ENCODE measurements at places on chromosomes 7 and 10. TPM values are rescaled to one million over a fixed set of nuclear protein-coding genes. Genes with fewer than 3 reads are reported as not detected.

Gene FUOM
- total RNA-seq, result 9.9 TPM

Gene GSTO1
- 252 TPM for total RNA-seq

Gene MALRD1
- total RNA-seq, result not detected

Gene UTF1
- not detected for total RNA-seq

Gene IQUB
- not detected for total RNA-seq

Gene SLC26A5
- not detected for total RNA-seq

Gene LIPN
- not detected for total RNA-seq

Data from A549 treated with ZK216348 at 1 μM for 4 hours (cell line).